ENCODE measurements at places on chromosomes 13 and 19.

GRCh38 chr13:96248103-96248502 is 158.2 kb downstream of the HS6ST3 start:
- DNase-seq = no peak

DNA sequence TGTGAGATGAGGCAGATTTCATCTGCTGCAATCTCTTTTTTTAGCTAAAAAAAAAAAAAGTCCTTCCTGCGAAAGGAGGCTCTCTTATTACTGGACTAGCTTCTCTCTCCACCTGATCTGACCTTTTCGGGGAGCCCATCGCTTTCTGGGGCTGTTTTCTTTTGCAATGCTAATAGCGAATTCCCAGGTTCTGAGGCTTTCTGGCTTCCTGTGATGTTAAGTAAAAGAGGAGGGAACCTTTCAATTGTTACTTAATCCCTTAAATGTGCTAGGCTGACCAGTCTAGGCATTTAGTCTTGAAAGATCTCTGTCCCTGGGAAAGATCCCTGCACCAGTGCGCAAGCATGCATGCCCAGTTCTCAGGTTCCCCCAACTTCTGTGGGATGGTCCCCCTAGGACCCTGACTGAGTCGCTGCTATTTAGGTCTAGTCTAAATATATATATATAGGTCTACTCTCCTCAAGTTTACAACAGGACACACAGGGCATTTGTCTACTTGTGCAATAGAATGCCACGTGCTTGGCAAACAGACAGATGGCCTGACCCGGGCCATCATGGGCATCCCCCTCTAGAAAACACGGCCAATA is 224.7 kb downstream of the ZNF536 start:
- DNase-seq = no peak

DNA sequence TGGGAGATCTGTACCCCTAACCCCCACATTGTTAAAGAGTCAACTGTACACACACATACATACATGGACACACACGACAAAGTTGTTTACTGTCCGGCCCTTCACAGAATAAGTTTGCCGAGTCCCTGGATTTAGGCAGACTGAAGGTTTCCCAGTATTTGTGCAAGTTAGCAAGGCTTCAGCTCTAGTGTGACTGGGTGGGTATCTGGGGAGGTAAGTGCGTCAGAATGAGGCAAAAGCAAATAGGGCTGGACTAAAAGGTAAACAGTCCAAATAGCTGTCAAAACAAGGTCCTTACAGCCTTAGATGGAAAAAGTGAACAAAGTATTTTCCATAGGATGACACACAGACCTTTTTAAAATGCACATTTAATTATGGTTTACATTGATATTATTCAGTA is 228.4 kb upstream of the UFM1 start:
- no peak for DNase-seq

GRCh38 chr13:41199526-41199925 is 5.2 kb upstream of the KBTBD7 start:
- DNase-seq = no peak

- no peak for DNase-seq
Observed at GRCh38 chr19:39413272-39413910, 922 bp downstream of the PLEKHG2 start.

DNA sequence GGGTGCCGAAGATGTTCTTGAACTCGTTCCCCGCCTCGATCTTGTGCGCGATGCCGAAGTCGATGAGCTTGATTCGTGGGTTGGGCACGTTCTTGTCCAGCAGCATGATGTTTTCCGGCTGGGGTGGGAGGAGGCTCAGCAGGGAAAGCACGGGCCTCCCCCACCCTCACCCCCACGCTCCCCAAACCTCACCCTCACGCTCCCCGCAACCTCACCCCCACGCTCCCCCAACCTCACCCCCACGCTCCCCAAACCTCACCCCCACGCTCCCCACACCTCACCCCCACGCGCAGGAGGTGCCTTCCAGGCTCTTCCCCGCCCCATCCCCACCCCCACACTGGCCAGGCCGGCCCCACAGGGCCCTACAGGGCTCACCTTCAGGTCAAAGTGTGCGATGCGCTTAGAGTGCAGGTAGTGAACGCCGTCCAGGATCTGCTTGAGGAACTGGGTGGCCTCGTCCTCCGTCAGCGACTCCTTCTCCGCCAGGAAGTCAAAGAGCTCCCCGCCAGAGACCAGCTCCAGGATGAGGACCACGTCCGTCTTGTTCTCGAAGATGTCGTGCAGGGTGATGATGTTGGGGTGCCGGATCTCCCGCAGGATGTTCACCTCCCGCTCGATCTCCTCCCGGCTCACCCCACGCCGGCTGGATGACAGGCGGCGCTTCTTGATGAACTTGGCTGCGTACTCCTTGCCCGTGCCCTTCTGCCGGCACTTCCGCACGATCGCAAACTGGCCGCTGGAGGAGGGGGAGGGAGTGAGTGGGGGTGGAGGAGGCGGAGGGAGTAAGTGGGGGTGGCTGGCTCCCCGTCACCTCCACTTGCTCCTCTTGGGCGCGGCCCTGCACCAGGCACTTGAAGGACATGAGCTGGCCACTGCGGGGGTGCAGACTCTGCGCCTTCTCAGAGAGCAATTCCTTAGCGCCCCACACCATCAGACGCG is 6.4 kb downstream of the DAPK3 start:
- no peak for DNase-seq

GRCh38 chr19:5487222-5487621 is 32.0 kb downstream of the ZNRF4 start:
- DNase-seq = no peak

DNA sequence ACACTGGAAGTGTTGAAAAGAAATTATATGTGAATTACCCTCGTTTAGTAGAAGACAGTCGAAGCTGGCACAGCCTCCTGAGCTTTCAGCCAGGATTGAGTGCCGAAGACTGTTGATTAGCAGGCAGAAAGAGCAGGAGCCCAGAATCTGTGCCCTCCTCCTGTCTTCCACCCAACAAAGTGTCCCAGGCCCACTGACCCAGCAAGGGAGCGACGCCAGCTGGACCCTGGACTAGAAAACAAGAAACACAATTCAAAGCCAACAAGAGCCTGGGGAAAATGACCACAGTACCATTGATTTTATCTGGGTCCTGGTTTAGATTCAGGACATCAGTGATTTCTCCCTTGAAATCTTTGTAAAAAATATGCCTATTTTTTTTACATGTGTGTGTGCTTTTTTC is 120.7 kb downstream of the RXFP2 start:
- DNase-seq = no peak

DNA sequence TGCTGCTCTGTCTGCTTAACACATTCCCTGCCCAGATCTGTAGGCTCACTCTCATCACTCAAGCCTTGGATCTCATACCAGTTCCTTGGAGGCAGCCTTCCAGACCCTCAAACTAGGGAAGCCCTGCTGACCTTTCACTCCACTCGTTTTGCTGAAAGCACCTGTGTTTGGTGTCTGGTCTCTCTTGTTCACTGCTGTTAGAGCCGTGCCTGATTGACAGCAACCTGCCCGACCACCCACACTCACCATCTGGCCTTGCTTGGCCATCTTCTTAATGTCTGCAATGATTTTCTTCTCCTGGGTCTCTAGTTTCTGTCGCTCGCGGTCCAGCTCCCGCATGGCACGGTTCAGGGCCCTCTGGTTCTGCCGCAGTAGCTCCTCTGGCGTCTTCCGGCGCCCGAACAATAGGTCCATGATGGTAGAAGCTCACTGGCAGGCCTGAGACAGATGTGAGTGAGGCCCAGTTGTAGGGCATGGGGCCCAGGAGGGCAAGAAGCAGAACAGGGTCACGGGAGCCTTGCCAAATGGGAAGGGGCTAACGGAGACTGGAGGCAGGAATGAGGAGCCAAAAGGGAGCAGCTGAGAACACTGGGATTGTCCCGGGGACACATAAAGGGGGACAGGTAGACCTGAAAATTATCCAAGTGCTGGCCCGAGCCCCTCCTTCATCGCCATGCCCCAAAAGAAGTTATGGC is 959 bp downstream of the CHMP2A start:
- DNase-seq = no peak

- no peak for DNase-seq
Observed at GRCh38 chr13:103107580-103107979, 41.4 kb upstream of the SLC10A2 start.

- DNase-seq = peak; percentile 68
Observed at GRCh38 chr19:47436712-47437401, 17.5 kb upstream of the MEIS3 start.

DNA sequence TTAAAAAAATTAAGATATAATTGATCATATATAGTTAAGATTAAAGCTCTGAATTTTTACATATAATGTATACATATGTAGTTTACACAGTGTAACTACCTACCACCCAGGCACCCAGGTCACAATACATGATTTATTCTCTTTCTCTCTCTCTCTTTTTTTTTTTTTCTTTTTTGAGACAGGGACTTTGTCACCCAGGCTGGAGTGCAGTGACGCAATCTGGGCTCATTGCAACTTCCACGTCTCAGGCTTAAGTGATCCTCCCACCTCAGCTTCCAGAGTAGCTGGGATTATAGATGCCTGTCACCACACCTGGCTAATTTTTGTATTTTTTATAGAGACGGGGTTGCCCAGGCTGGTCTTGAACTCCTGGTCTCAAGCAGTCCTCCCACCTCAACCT is 18.8 kb upstream of the CLASRP start:
- no peak for DNase-seq

DNA sequence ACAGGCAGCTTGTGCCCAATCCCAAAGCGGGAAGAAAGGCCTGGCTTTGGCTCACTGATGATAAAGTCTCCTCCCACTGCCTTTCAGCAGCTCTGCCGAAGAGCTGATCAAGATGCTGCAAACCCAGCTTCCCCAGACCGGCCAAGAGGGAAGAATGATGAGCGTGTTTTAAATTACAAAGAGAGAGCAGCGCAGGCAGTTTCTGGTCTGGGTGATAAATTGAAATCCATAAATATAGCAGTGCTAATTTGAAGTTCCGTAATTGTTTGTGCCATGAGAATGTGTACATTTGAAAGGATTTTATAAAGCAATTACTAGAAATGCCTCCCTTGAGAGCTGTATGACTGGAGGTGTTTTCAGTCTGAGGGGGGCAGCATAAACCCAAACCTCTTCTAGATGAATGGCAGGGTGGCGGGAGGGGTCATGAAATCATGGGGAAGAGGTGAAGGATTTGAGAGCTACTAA is 171.8 kb downstream of the STK24 start:
- DNase-seq = no peak

GRCh38 chr13:46327246-46327645 is 59.8 kb downstream of the RUBCNL start:
- DNase-seq = no peak

DNA sequence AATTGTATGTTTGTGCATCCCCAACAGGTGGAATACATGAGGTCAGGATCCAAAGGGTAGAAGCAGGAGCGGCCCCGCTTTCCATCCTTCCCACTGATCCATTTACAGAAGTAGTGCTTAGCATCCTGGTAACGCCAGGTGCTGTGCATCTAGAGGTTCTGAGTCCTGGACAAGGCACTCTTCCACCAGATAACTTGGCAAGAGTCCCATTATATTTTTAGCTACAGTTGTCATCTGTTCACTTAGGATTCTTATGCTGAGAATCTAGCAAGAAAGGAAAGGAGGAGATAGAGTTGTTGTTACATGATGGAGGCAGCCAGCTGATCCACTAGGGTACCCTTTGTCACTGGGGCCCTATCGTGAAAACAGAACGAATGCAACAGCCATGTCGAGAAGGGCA is 389.5 kb upstream of the ZNF507 start:
- no peak for DNase-seq

DNA sequence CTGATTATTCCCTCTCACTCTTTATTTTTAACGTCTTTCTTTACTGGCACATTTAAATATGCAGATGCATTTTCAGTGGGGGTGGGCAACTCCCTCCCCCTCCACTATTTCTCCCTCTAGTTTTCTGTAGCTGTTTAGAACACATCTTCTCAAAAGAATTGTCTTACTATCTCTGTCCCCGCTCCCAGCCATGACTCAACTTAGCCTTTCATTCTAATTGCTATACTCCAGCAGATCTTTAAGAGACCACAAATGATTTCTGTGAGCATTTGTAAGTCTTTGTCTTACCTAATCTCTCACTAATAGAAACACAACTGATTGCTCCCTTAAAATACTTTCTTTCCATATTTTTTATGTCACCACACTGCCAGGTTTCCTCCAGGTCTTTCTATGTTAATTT is 350.9 kb downstream of the SPRY2 start:
- DNase-seq = no peak

- DNase-seq = no peak
Observed at GRCh38 chr13:31074756-31075155, 86.9 kb downstream of the HSPH1 start.

- DNase-seq = no peak
Observed at GRCh38 chr19:670609-671075, 5.5 kb upstream of the FSTL3 start.

DNA sequence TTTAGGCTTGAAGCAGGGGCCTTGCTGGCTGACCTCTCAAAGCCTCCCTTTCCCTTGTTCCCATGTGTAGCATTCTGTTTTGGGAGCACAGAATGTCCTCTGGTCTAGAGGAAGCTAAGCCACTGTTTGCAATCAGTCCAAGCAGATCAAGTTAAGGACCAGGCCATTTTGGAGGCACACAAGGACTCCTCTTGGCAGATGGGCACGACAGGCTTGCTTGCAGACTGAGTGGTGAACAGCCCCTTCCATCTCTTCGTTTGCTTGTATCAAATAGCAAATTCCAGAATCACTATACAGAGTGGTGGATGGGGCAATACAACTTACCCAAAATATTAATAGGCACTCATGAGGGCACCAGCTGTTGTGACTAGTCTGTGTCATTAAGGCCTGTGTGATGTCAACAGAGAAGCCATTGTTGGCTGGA is 215.5 kb upstream of the SERP2 start:
- no peak for DNase-seq

DNA sequence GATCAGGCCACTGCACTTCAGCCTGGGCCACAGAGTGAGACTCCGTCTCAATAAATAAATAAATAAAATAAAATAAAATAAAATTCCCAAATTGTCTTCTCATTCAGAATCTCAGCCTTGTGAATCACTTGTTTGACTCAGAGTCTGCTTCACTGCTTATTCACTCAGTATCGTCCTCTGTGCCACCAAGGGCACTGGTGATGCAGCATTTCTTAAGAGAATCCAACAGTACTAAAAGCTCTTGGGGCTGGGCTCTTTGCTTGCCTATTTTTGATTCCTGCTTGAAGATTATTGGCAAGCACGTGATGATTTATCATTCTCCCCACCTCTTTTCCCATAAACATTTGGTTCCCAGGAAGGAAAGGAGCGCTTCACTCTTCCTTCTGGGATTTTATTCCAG is 54.8 kb upstream of the HMGB1 start:
- DNase-seq = no peak

DNA sequence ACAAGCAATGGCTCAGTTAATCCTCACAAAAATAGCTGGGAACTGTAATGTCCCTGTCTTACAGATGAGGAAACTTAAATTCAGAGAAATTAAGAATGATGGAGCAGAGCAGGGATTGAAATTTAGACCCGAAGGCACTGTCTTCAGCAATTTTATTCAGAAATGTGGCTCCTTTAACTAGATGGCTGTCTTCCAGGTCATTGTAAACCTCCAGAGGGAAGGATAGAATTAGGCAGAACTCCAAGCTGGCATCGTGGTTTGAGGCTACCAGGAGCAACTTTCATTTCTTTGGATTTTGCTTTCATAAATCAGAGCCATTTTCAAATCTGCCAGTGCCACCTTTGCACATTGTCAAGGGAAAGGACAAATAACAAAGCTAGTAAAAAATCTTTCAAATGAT is 339.0 kb downstream of the DCT start:
- DNase-seq = no peak
